ENCODE measurements at places on chromosomes 3 and 15.

- no peak for DNase-seq
These were observed 28.8 kb downstream of the LYZL4 start for GRCh38 chr3:42381551-42382082.

DNA sequence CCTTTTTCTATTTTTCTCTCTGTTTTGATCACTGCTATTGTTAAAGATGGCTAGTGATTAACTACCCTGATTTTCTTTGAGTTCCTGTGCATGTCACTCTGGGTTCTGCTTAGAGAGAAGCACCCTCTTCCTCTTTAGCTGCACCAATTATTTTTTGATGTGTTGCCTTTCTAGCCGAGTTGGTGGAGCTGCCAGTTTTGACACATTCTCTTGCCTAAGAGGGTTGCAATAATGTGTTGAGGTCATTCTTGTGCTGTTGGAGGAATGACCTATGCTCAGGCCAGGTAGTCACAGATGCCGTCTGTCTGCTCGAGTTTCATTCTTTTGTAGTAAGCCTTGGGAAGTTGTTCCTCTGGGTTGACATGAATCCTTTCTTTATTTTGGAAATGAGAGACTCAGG is 84.6 kb upstream of the DPH6 start:
- DNase-seq: peak; percentile 32

GRCh38 chr3:54939557-54940300 is 11.9 kb upstream of the LRTM1 start:
- no peak for DNase-seq

DNA sequence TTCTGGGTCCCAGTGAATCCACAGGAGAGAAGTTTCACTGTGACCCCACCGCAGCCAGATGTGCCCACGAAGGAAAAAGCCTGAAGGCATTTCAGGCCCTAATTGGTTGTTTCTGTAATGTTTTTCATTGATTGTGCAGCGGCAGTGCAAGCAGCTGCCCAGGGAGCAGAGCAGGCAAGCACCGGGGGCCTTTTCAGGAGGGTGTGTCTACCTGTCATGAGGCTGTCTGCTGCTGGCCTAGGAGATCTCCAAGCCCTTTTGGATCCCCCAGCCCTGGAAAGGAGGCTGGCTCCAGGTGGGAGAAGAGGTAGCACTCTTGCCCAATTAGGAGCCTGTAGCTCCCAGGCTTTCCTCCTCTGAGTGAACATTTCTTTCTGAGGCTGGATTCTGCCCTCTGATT is 108.8 kb downstream of the EPHB1 start:
- no peak for DNase-seq

- DNase-seq: no peak
These were observed 783.3 kb upstream of the CADM2 start for GRCh38 chr3:84175449-84175848.

DNA sequence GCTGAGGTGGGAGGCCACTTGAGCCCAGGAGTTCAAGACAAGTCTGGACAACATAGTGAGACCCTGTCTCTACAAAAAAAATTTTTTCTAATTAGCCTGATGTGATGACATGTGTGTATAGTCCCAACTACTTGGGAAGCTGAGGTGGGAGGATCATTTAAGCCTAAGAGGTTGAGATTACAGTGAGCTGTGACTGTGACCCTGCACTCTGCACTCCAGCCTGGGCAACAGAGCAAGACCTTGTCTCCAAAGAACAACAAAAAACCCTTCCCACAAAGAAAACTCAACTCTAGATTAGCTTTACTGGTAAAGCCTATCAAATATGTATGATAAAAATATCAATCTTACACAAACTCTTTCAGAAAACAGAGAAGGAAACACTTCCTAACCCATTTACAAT is 68.5 kb downstream of the ZNF148 start:
- no peak for DNase-seq

- no peak for DNase-seq
These were observed 26.2 kb upstream of the LARS2 start for GRCh38 chr3:45362161-45362560.

- DNase-seq: no peak
These were observed 95.9 kb downstream of the LIPC start for GRCh38 chr15:58527573-58528187.

GRCh38 chr15:70587896-70588567 is 175.3 kb downstream of the UACA start:
- no peak for DNase-seq

GRCh38 chr3:188812198-188812597 is 359.6 kb upstream of the TPRG1 start:
- DNase-seq: no peak

DNA sequence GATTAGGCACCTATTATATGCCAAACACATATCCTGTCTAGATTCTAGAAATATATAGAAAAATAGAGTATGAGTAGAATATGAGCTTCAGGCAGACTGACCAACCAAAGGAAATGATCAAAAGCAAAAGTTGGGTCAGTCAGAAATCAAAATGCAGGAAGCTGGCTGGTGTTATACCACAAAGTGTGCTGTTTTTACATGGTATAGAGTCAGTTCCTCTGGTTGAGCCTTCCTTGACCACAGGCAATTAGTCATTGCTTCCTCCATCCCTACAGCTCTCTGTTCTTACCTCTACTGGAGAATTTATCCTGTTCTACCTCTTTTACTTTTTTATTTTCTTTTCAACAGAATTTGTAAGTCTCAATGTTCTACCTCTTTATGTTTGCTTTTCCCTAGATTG is 149.8 kb downstream of the TMCO5A start:
- DNase-seq: peak; percentile 30

Data from hematopoietic multipotent progenitor cell treated with erythropoietin and hydrocortisone succinate and interleukin-3 and kit ligand, for 6 days (in vitro differentiated cells).